Left lung (tissue), 14 donors: ENCODE measurements at places on chromosomes 7 and 10. TPM values are rescaled to one million over a fixed set of nuclear protein-coding genes. Genes with fewer than 3 reads are reported as not detected.

Gene A1CF
- total RNA-seq, result not detected

Gene IL2RA
- 4.1 TPM for total RNA-seq

Gene HGF
- total RNA-seq, result 42.0 TPM

Gene CALCR
- not detected for total RNA-seq

Gene PAX4
- total RNA-seq, result not detected

Gene CPN1
- not detected for total RNA-seq

Gene OIT3
- total RNA-seq, result 0.21 TPM

Gene UPF2
- total RNA-seq, result 18.7 TPM

Gene SEC61A2
- total RNA-seq, result 5.5 TPM

- DNase-seq, result no peak
Observed at GRCh38 chr7:17415955-17416354, 117.5 kb downstream of the AHR start.

DNA sequence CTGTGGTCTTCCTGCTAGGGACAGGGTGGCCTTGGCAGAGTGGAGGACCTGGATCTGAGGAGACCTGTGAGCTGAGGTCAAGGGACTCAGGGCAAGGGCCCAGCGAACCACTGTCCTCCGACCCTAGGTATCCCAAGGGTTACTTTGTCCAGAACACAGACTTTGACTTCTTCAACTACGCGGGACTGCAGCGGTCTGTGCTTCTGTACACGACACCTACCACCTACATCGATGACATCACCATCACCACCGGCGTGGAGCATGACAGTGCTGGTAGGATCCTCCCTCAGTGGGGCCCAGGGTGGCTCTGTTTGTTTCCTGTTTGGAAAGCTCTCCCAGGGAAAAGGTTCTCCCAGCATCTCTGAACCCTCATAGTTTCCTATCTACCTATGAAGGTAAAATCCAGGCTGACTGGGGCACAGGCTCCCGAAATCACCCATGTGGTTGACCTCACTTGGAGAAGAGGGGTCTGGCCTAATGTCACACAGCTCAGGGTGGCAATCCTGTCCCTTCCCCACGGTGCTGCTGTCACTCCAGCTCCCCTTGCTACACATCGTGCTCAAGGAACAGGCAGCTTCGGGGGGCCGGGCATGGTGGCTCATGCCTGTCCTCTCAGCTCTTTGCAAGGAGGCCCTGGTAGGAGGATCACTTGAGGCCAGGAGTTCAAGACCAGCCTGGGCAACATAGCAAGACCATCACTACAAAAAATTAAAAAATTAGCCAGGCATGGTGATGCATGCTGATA lies 57.6 kb downstream of the ZNF727 start:
- no peak for DNase-seq

DNA sequence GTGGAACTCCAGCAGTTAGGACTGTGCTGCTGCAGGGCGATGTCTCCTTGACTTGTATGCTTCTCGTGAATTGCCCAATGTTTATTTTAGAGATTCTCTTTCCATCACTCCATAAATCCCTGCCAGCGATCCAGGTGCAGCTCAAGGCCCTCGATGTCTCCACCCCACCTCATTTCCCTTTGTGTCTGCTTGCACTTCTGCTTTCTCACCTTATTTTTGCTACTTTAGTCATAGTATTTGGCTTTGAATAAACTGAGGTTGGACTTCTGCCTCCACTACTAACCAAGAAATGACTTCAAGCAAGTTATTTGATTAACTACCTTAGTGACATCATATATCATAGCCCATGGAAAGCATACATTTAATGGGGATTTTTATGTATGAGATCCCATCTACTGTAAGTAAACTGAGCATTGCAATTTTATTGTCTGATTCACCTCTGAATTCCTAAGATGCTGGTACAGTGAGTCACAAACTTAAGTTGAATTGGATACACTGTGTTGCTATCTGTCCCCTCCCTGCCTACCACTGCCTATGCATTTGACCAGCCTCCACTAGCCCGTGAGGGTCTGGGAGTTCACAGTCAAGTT lies 255.8 kb downstream of the ABCA13 start:
- no peak for DNase-seq

- peak; percentile 96 for DNase-seq
Observed at GRCh38 chr10:71860243-71861029, 9.4 kb upstream of the PSAP start.

DNA sequence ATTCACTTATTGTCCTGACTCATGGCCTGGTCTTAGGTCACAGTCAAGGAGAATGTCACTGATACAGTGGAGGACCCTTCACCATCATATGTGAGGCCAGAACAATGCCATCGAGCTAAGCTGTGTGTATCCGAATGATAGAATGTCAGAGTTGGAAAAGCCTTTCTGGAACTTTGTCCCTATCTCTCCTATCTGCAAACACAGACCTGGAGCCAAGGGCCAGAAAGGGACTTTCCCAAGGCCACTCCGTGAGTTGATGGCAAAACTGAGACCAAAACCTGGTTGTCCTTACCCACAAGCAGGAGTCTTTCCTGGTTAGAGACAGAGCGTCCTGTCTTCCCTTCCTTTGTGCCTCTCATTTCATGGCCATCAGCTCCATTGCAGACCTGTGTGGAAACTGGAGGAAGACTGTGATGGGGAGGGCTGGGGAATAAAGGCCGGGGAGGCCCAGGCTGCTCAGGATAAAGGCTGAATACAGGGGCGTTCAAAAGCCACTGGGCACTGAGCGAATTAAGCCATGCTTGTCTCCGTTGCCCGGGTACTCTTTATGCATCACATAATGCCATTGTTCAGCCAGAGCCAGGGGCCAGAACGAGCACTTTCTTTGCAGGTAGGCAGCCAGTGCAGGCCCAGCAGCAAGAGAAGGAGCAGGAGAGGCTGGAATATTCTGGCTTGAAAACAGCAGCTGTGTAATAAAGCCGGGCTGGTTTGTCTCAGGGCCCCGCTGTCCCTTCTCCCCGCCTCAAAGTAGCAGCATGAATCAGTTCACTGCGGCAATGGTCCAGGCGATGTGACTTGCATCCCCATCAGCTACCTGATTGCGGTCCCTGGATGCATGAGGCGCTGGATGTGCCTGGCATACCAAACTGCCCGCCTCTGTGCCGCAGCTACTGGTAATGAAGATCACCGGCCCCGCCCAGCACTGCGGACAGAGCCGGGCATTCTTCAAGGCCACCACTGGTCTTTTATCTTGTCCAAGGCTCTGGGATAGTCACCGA lies 143.0 kb downstream of the RPS24 start:
- DNase-seq, result peak; percentile 10

DNA sequence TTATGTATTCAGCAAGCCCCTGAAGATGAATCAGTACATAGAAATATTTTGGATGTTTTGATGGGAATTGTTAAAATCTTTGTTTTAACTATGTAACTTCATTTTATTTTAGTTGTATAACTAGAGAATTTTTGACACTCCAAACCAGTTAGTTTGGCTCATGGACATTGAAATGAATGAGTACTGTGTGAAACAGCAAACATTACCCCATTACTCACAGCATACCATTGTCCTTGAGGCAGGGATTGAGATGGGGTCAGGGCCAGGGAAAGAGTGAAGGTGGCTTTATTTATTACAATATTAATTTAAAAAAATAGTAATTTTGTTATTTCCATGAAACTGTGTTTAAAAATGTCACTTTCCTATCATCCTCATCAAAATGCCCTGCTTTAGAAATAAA lies 4.8 kb upstream of the BMPER start:
- no peak for DNase-seq

GRCh38 chr10:28722065-28722803 lies 44.9 kb downstream of the BAMBI start:
- peak; percentile 58 for DNase-seq

DNA sequence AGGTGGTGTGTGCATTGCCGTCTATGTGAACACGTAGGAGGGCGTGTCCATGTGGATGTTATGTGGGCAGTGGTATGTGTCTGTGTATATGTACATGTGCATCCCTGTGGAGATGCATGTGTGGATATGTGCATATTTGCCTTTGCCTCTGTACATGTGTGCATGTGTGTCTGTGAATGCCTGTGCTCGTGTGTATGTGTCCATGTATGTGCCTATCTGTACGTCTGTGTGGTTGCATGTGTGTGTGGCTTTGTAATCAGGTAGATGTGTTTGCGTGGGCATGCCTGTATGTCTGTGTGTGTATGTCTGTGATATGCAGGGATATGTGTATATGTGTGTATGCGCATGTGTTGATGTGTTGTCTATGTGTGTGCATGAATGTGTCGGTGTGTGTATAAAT lies 19.7 kb downstream of the ADCY1 start:
- no peak for DNase-seq

GRCh38 chr7:116948934-116949333 lies 4.4 kb upstream of the ST7 start:
- DNase-seq, result peak; percentile 72

- no peak for DNase-seq
Observed at GRCh38 chr10:23324351-23324750, 20.2 kb downstream of the C10orf67 start.

- DNase-seq, result no peak
Observed at GRCh38 chr7:129667551-129667950, 56.0 kb downstream of the NRF1 start.

GRCh38 chr10:110208614-110209453 lies 1.4 kb downstream of the MXI1 start:
- peak; percentile 79 for DNase-seq

DNA sequence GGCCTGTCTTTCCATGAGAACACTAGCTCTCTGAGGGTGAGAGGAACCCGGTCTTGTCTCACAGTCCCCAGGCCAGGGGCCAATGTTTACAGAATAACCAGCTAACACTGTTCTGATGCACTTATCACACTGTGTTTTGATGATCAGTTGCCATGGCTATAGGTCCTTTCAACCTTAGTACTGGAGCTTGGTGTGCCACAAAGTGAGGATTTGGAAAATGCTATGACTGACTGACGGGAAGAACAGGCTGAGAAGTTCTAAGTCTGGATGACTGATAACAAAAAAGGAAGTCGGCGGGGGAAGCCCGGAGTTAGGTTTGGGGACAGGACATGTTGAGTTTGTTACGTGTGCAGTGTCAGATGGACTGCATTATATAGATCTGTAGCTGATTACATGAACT lies 141.8 kb downstream of the CTTNBP2 start:
- no peak for DNase-seq

DNA sequence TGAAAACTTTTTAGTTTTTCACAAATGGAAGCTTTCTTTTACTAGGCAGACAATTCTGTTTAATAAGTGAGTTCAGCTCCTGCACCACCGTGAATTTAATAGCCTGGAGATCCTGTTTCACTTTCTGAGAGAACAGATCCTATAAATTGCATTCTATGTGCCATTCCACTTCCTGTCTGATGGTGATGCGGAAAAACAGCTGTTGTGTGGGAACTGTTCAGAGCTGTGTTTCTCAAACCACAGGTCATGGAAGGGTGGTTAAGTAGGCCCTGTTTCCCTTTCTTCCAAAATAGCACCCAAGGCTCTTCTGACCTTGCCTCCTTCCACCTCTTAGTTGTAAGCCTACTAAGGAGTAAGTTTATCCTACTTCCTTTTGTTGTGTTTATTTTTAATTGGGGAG lies 97.2 kb upstream of the DKK1 start:
- no peak for DNase-seq

GRCh38 chr10:56360583-56360966 lies 484 bp downstream of the ZWINT start:
- DNase-seq, result no peak

DNA sequence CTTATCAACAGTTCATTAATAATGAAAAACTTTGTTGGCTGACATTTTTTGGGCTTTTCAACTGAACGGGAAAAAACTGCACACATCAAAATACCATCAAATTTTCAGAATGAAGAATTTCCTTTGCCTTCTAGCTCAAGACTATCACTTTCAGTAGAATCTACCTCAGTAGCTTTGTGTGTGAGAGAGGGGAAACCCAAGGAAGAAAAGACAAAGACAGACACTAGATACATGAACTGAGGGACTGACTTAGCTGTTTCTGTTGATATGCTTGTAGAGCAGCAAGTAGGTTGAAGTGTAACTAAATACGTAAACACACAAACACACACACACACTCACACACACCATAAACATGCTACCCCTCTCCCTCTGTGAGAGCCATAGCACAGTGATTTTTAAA lies 257.1 kb downstream of the CDK14 start:
- no peak for DNase-seq

GRCh38 chr10:130547368-130547767 lies 411.2 kb downstream of the GLRX3 start:
- no peak for DNase-seq

DNA sequence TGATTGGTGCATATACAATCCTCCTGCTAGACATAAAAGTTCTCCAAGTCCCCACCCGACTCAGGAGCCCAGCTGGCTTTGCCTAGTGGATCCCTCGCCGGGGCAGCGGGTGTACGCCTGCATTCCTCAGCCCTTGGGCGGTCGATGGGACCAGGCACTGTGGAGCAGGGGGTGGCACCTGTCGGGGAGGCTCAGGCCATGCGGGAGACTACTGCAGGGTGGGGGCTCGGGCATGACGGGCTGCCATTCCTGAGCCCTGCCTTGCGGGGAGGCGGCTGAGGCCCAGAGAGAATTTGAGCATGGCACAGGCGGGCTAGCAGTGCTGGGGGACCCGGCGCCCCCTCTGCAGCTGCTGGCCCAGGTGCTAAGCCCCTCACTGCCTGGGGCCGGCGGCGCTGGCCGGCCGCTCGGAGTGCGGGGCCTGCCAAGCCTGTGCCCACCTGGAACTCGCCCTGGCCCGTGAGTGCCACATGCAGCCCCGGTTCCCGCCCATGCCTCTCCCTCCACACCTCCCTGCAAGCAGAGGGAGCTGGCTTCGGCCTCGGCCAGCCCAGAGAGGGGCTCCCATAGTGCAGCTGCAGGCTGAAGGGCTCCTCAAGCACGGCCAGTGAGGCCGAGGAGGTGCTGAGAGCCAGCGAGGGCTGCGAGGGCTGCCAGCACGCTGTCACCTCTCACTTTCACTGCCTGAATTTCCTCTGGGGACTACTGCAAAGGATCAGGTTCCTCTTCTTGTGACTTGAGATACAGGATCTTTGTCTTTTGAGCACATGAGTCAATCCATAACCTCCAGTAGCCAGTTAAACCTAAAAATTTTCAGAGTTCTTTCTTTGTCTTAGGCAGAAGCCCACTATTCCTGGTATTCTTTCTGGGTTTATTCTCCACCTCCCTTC lies 25.1 kb upstream of the ELOVL3 start:
- peak; percentile 73 for DNase-seq

GRCh38 chr7:78562191-78562590 lies 763.6 kb downstream of the PHTF2 start:
- no peak for DNase-seq
